CD4-positive, alpha-beta T cell treated with Interleukin-15 for 4 hours (primary cell): ENCODE measurements at places on chromosomes 5 and 9.

- no peak for DNase-seq
These were observed 21.1 kb downstream of the BASP1 start for GRCh38 chr5:17238521-17239041.

GRCh38 chr5:5826911-5827310 is 404.4 kb downstream of the ICE1 start:
- no peak for DNase-seq

GRCh38 chr9:99118782-99119466 is 14.0 kb downstream of the TGFBR1 start:
- peak; percentile 51 for DNase-seq

GRCh38 chr5:63963926-63964325 is 1.7 kb upstream of the HTR1A start:
- DNase-seq, result no peak

DNA sequence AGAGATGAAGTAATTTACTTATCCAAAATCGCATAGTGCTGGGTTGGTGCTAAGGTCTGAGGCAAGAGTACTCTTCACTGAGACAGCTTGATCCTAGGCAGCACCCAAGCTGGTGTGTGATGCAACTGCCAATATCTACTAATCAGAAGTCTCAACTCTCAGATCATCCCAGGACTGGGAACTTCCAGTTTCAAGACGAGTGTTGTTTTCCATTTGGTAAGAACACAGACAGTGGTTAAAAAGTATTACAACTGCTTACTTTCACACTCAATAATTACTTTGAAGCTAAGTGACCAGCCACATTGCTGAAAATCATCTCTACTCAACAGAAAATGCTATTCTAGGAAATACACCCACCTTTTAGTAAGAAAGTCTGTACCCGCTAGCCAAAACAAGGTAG is 45.3 kb downstream of the FBXW11 start:
- DNase-seq, result no peak

DNA sequence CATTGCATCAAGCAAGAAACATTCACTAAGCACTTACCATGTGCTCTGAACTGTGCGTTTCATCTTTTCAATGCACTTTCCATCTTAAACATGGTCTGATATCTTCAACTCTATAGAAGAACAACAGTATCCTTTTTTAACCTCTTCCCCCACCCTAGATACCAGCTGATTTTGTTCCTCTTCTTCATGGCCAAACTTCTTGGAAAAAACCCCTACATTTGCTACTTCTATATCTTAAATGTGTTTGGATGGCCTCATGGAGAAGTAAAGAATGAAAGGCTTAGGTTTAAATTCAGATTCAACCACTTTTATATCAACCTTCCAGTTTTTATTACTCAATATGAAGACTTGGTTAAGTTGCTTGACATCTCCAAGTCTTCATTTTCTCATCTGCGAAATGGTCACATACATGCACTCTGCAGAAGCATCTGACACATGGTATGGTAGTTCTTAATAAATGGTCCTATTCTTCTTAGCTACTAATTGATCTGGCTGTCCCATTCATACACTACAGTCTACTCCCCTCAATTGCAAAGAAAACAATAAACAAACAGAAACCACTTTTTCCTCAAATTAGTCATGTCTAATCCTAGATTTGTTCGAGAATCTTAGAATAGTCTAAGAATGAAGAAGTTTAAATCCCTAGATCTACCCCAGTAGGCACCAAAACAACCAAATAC is 59.4 kb downstream of the FYB1 start:
- no peak for DNase-seq

DNA sequence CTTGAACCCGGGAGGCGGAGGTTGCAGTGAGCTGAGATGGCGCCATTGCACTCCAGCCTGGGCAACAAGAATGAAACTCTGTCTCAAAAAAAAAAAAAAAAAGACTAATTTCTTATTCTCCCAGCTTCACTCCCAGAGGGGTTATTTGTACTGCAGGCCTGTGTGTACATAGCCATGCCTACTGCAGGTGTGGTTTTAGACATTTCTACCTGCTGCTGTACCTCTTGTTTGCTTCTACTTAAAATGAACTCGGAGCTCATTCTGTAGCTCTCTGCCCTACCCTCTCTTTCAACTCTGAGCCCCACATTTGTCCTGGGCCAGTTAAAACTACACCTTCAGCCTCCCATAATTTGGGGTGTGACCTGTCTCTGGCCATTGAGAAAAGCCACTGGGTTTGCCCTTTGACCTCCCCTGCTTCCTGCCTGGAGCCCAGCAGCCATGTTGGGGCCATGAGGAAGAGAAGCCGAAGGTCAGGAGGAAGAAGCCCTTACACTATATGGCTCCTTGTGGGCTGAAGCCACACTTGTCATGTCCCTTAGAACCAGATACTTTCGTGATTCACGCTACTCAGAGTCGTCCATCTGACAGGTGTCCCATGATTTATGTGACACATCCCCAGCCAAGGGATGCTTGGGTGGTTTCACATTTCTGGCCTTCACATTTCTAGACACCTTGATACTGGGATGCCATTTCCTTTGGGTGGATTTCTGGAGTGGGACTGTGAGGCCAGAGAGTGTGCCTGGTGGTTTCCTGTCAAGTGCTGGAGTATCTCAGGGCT is 9.4 kb upstream of the CARD19 start:
- no peak for DNase-seq

DNA sequence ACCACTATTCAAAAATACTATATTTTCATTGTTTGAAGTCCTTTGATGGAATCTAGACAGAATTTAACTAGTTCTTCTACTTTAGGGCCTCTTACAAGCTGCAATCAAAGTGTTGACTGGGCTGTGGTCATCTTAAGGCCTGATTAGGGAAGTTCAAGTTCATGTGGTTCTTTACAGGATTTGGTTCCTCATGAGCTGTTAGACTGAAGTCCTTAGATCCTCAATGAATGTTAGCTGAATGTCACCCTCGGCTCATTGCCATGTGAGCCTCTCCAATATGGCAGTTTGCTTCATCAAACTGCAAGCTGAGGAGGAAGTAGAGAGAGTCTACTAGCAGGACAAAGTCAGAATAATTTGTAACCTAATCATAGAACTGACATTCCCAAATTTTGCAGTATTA is 135.1 kb downstream of the CSNK1G3 start:
- no peak for DNase-seq

GRCh38 chr9:4620881-4621555 is 41.1 kb upstream of the PLPP6 start:
- DNase-seq, result no peak

- DNase-seq, result no peak
These were observed 17.3 kb downstream of the LNPEP start for GRCh38 chr5:96952974-96953730.

DNA sequence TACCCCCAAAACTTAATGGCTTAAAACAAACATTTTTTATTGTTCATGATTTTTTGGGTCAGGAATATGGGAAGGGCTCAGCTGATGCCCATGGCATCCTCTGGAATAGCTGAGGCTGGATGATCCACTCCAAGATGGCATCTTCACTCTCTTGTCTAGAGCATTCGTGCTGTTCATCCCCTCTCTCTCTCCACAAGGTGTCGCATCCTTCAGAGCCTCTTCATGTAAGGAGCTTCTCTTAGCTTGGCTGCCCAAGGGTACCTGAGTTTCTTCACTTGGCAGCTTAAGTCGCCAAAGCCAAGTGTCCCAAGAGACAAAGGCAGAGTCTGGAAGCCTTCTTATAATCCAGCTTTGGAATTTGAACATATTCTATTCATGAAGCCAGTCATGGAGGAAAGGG is 294.7 kb downstream of the CHSY3 start:
- DNase-seq, result no peak

- no peak for DNase-seq
These were observed 584.1 kb downstream of the CCDC171 start for GRCh38 chr9:16136961-16137360.

GRCh38 chr5:109041317-109041716 is 293.6 kb downstream of the FER start:
- DNase-seq, result no peak

- DNase-seq, result no peak
These were observed 14.8 kb downstream of the BARHL1 start for GRCh38 chr9:132597073-132597775.

DNA sequence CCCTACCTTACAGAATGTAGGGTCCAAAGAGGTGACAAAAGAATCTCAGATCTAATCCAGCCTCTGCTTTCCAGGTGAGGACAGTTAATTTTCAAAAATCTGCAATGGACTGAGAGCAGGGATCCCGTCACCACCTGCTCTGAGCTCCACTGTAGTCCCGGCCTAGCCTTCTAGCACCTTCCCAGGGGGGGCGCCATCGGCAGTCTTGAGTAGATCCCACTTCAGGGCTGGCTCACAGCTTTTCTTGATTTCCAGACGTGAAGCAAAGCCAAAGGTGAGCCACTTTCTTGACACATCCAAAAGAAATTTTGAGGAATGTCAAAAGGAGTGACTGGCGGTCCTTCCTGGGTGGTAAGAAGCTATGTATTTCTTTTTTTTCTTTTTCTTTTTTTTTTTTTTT is 114.1 kb downstream of the SYK start:
- no peak for DNase-seq

GRCh38 chr5:96717874-96718273 is 55.7 kb downstream of the CAST start:
- no peak for DNase-seq

GRCh38 chr5:57503433-57503832 is 20.8 kb upstream of the ACTBL2 start:
- no peak for DNase-seq

- no peak for DNase-seq
These were observed 212.0 kb downstream of the ARHGAP26 start for GRCh38 chr5:142981886-142982820.

DNA sequence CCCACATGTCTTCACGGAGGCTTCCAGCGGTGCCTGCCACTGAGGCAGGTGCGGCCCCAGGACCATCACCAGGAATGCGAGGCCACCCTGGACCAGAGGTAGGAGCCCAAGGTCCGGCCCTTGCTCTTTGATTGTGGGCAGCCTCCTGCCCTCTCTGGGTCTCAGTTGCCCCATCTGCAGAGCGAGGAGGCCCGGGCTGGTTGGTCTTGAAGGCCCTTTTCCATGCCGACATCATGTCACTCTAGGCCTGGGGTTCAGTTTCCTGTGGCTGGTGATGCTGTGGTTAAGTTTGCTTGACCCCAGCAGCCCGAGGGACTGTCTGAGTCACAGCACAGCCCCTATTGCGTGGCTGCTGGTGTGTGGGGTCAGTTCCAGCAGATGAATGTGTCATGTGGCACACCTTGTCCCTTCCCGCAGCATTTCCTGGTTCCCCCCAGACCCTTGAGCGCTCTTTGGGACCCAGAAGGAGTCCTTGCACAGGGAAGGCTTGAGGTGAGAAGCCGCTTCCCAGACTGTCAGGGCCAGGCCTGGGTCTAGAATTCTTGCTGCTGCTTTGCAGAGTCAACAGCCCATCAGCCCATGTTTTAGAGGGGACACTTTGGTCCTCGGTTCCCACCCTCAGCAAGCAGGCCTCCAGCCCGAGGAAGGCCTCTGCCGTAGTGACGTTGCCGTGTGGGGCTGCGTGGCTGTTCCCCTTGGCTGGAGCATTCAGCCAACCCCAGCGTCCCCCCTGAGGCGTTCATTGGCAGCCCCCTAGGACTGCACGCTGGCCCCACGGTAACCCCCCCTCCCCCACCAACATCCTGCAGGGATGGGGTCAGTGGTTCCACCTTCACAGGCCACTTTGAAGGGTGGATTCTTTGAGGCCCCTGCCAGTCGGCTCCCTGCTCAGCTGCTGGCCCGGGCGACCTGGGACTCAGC is 31.0 kb upstream of the HMCN2 start:
- no peak for DNase-seq

DNA sequence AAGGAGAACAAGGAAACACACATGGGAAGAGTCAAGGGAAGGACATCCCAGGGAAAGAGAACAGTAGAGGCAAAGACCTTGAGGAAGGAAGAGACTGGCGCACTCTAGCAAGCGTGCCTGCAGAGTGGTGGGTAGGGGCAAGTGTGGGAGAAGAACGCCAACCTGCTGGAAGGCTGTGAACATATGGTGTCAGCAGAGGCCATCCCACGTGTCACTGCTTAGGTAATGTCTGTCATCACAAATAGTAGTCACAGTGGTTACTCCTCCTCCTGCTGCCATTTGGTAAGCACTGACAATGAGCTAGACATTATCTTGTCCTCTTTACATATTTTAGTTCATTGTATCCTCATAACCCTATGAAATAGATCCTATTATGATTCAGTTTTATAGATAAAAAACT is 206.4 kb upstream of the TRIM32 start:
- DNase-seq, result no peak

- no peak for DNase-seq
These were observed 23.4 kb downstream of the NREP start for GRCh38 chr5:111733571-111733970.

GRCh38 chr5:179240561-179240960 is 104.7 kb downstream of the ADAMTS2 start:
- no peak for DNase-seq

GRCh38 chr5:151030379-151030778 is 10.0 kb downstream of the GPX3 start:
- no peak for DNase-seq

DNA sequence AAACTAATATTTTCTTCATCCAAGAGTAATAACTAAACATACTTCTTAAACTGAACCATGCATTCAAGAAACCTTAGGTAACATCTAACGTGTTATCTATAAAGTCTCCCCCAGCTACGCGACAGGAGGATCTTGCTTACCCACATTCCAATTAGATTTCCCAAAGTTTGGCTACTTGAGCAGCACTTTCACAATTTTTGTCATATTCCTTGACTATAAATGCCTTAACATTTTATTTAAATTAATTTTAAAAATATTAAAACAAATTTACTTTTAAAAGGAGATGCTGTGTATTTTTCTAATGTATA is 25.3 kb upstream of the IFNE start:
- no peak for DNase-seq

DNA sequence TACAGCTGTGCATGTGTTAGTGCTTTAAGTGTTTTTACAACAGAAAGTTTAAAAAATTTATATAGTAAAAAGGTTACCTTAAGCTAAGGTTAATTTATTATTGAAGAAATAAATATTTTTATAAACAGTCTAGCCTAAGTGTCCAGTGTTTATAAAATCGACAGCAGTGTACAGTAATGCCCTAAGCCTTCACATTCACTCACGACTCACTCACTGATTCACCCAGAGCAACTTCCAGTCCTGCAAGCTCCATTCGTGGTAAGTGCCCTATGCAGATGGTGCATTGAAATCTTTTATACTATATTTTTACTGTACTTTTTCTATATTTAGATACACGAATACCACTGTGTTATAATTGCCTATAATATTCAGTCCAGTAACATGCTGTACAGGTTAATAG is 159.1 kb downstream of the ROR2 start:
- DNase-seq, result no peak

DNA sequence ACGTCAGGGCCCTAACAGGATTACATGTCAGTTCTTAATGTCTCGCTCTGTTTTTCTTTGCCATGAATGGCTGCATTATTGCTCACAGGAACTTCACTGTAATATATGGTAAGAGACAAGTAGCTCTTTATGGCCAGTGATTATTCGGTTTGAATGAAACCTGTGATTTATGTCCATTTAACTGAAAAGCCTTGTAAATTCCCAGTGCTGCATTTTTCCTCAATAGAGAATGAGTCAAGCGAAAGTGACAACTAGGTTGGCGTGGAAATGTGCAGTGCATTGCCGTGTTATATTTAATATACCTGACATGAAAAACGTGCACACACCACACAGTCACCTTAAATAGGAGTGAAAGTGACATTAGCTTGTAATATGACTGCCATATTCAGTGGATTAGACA is 163.1 kb downstream of the PBX3 start:
- DNase-seq, result no peak

- DNase-seq, result no peak
These were observed 206.1 kb downstream of the PRELID2 start for GRCh38 chr5:145629047-145629446.
